Fibroblast of lung (primary cell): ENCODE measurements at places on chromosomes 2 and 18. TPM values are rescaled to one million over a fixed set of nuclear protein-coding genes. Genes with fewer than 3 reads are reported as not detected.
A peak's percentile ranks its signal among the peaks of the same experiment; 100 is the strongest.

DNA sequence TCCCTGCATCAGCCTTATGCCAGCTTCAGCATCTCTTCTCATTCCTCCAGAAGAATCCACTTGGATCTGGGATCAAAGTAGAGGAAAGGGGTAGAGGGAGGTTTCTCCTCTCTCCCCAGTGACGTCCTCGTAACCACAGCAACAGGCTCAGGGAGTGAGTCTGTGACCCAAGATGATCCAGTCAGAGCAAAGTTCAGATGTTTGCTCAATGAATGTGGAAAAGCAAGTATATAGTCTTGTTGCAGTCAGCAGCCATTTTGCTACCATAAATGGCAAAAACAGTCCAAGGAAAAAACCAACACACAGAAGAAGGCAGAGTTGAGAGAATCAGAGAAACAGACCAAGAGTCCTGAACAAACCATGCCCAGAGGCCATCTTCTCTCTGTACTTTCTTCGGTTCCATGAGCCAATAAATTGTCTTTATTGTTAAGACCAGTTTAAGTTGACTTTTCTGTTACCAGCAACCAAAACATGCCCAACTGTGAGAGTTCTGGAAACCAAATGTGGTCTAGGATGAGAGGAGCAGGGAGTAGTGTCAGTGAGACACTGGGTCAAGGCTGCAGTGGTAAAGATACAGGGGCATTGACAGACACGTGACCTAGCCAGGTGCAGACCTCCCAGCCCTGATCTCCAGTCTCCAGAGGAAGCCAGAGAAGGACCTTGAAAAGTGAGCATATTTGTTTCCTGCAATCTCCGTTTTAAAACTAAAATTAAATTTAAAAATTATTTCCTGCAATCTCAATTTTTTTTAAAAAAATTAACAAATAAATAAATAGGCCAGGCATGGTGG lies 3.2 kb upstream of the CXCR1 start:
- no peaks in the 10 kb centered on the region for H3K4me1 ChIP-seq
- H3K27ac ChIP-seq, result no peak overlapping the region
- H3K27me3 ChIP-seq, result peaks cover 7% of the 10 kb centered on the region
- no peaks in the 10 kb centered on the region for H3K36me3 ChIP-seq
- no peak overlapping the region for H3K4me3 ChIP-seq

Gene PUS10
- total RNA-seq, result 7.7 and 9.2 TPM in 2 replicates

DNA sequence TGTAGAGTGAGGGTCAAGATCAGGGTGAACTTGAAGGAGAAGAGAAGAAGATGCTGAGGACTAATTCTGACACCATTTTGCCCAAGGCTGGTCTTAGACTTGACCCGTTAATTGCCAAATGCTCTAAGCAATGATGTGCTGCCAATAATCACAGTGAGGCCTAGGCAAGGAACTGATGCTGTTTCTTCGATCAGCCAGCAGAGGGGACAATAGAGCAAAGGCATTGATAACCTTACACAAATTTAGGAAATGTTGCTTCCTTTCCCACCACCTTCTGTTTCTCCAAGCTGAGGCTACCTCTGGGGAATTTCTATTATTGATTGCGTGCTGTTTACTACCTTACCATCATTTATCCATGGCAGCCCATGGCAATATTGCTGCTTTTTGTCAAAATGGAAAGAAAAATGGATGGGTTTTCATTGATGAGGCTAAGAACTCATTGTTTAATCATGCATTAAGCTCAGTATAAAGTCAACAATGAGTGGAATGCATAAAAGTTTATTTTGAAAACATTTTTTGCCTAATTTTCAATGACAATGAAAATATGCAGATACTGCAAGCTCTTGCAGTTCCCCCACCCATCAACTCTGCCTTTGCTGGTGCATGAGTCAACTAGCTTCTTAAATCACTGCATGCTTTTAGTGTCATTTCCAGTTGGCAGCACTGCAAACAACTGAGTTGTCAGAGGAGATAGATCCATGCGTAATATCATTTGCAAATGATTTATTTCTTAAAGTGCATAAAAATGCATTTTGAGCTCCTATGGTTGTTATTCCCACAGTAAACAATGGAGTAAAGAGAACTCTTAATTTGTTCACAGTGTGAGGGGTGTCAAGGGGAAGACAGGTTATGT lies 116.4 kb upstream of the NYAP2 start:
- H3K36me3 ChIP-seq, result no peaks in the 10 kb centered on the region
- peak; percentile 70 for DNase-seq
- H3K27ac ChIP-seq, result no peak overlapping the region

- no peak overlapping the region for H3K4me3 ChIP-seq
- DNase-seq, result no peak
- no peak overlapping the region for H3K27ac ChIP-seq
Measured at GRCh38 chr2:47346107-47346506, 56.8 kb upstream of the MSH2 start.

GRCh38 chr2:190678444-190679162 lies 29.7 kb downstream of the NAB1 start:
- H3K27ac ChIP-seq, result no peak overlapping the region
- H3K36me3 ChIP-seq, result peaks cover 2% of the 10 kb centered on the region

Gene KCNF1
- 0.51 and 2.6 TPM in 2 replicates for total RNA-seq

DNA sequence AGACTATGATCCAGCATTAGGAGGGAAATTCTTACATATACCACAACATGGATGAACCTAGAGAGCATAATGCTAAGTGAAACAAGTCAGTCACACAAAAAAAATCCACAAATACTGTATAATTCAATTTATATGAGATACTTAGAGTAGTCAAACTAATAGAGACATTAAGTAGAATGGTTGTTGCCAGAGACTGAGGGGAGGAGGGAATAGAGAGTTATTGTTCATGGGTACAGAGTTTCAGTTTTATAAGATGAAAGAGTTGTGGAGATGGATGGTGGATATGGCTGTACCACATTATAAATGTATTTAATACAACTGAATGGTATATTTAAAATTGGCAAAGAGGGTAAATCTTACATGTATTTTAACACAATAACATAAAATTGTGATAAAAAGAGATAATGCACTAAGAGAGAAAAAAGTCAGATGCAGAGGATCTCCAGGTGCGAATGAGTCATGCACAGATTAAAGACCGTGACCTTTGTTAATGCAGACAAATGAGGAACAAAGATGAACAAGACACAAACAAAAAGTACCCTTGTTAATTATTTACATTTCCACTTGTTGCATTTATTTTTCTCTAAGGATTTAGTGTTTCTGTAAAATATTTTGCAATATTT lies 541.7 kb upstream of the MEX3C start:
- no peak overlapping the region for H3K4me3 ChIP-seq
- H3K36me3 ChIP-seq, result no peaks in the 10 kb centered on the region
- DNase-seq, result no peak
- H3K4me1 ChIP-seq, result no peaks in the 10 kb centered on the region
- H3K27ac ChIP-seq, result no peak overlapping the region

- H3K36me3 ChIP-seq, result no peaks in the 10 kb centered on the region
- no peak overlapping the region for H3K4me3 ChIP-seq
- H3K4me1 ChIP-seq, result no peaks in the 10 kb centered on the region
Measured at GRCh38 chr2:190165491-190165890, 103.0 kb upstream of the MSTN start.

- no peaks in the 10 kb centered on the region for H3K27me3 ChIP-seq
- no peak for DNase-seq
- no peak overlapping the region for H3K27ac ChIP-seq
- H3K4me3 ChIP-seq, result no peak overlapping the region
Measured at GRCh38 chr2:8271461-8271860, 410.4 kb upstream of the ID2 start.

Gene PASK
- total RNA-seq, result 1.5 TPM in 2 replicates

- H3K4me1 ChIP-seq, result no peaks in the 10 kb centered on the region
- peaks cover 11% of the 10 kb centered on the region for H3K27me3 ChIP-seq
- no peak for DNase-seq
Measured at GRCh38 chr2:238818561-238818960, 29.3 kb upstream of the TWIST2 start.

Gene SERPINB11
- total RNA-seq, result not detected in 2 replicates

Gene UGT1A5
- total RNA-seq, result not detected in 2 replicates

GRCh38 chr2:147351784-147352183 lies 493.0 kb upstream of the ACVR2A start:
- DNase-seq, result no peak
- no peaks in the 10 kb centered on the region for H3K36me3 ChIP-seq
- H3K27me3 ChIP-seq, result no peaks in the 10 kb centered on the region

- no peaks in the 10 kb centered on the region for H3K27me3 ChIP-seq
- no peaks in the 10 kb centered on the region for H3K36me3 ChIP-seq
- DNase-seq, result peak; percentile 91
- no peak overlapping the region for H3K4me3 ChIP-seq
- peak overlapping the region; percentile 21 for H3K27ac ChIP-seq
- H3K4me1 ChIP-seq, result peaks cover 10% of the 10 kb centered on the region
Measured at GRCh38 chr2:42917425-42917927, 125.1 kb upstream of the HAAO start.

GRCh38 chr2:170689481-170689880 lies 25.7 kb upstream of the SP5 start:
- no peaks in the 10 kb centered on the region for H3K4me1 ChIP-seq
- H3K27ac ChIP-seq, result no peak overlapping the region
- no peak overlapping the region for H3K4me3 ChIP-seq
- no peaks in the 10 kb centered on the region for H3K36me3 ChIP-seq
- no peak for DNase-seq
- H3K27me3 ChIP-seq, result no peaks in the 10 kb centered on the region

Gene NFATC1
- 2.6 and 4.3 TPM in 2 replicates for total RNA-seq

Gene ALPI
- not detected in 2 replicates for total RNA-seq

Gene PLEK
- total RNA-seq, result not detected in 2 replicates

DNA sequence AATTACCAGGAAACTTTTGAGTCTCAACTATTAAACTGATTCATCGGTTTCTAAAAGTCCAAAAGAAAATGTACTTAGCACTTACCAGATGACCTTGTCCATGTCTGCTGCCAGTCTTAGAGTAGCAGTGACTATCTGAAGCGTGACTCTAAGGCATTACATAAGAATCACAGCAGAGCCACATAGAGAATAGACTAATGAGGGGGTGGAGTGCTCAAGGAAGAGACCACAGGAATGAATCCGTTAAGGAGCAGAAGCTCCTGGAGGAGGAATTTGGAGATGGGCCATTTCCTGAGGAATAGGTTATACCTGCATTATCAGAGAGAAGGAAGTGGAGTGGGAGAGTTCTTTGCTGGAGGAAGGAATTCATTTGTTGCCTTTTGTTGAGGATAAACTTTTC lies 116.0 kb downstream of the MAP3K20 start:
- no peaks in the 10 kb centered on the region for H3K27me3 ChIP-seq
- peaks cover 10% of the 10 kb centered on the region for H3K4me1 ChIP-seq
- H3K4me3 ChIP-seq, result no peak overlapping the region
- peaks cover 1% of the 10 kb centered on the region for H3K36me3 ChIP-seq

Gene STARD6
- total RNA-seq, result 0.33 TPM in 1 of 2 replicates, not detected in the other

Gene LYPD6
- under 0.01 and 0.17 TPM in 2 replicates for total RNA-seq
